ENCODE measurements at places on chromosomes 13 and 19. TPM values are rescaled to one million over a fixed set of nuclear protein-coding genes. Genes with fewer than 3 reads are reported as not detected.
A peak's percentile ranks its signal among the peaks of the same experiment; 100 is the strongest.

- no peaks in the 10 kb centered on the region for H3K36me3 ChIP-seq
- H3K4me3 ChIP-seq = peak overlapping the region; percentile 2
- peaks cover 7% of the 10 kb centered on the region for H3K4me1 ChIP-seq
- no peaks in the 10 kb centered on the region for H3K27me3 ChIP-seq
These were observed 1.7 kb upstream of the ELANE start for GRCh38 chr19:850221-850978.

DNA sequence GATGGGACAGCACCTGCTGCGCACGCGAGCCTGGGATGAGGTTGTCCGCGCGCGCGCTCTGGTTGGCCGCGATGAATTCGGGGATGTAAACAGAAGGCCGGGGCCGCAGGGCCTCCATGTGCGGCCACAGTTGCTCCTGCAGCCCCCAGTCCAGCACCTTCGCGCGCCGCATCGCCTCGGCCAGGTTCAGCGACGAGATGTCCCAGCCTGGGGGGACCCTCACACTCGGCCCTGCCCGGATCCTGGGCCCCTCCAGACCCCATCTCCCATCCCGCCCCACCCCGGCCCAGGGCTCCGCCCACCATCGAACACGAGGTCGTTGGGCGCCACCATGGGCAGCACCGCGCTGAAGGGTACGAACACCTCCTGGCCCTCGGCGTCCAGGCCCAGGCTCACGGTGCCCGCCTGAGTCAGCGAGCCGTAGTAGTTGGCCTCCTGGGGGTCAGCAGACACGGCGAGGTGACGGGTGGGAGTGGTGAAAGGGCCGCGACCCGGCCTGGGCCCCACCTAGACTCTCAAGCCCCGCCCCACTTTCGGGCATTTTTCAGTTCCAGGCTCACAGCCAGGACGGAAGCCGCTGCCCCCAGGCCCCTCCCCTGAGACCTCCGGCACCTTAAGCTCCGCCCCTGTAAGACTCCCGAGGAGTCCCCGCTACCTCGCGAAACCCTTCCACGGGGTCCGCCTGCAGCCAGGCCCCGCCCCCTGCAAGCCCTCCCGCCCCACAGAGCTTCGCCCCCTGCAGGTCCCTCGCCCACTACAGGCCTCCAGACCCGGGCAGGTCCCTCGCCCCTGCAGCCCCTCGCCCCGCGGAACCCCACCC, 1.1 kb downstream of the ISYNA1 start:
- peaks cover 18% of the 10 kb centered on the region for H3K4me1 ChIP-seq
- peaks cover 6% of the 10 kb centered on the region for H3K27me3 ChIP-seq
- peak overlapping the region; percentile 68 for H3K4me3 ChIP-seq
- DNase-seq = peak; percentile 74
- peak overlapping the region; percentile 9 for H3K27ac ChIP-seq
- H3K36me3 ChIP-seq = no peaks in the 10 kb centered on the region

- no peak for DNase-seq
- no peaks in the 10 kb centered on the region for H3K27me3 ChIP-seq
- no peak overlapping the region for H3K4me3 ChIP-seq
- H3K4me1 ChIP-seq = no peaks in the 10 kb centered on the region
- no peak overlapping the region for H3K27ac ChIP-seq
These were observed 1482.1 kb upstream of the MIR17HG start for GRCh38 chr13:89865164-89866064.

The TSHZ3 gene
- 1.1 TPM for total RNA-seq

The ZNF253 gene
- 10.9 TPM for total RNA-seq

The KCNC3 gene
- 2.4 TPM for total RNA-seq

The GPC6 gene
- total RNA-seq = 0.17 TPM

The ZNF570 gene
- 3.0 TPM for total RNA-seq

All from psoas muscle (tissue), 8 donors.